ENCODE measurements at places on chromosomes 13 and 19.

- no peak for DNase-seq
These were observed 40.0 kb upstream of the KL start for GRCh38 chr13:32976056-32976805.

DNA sequence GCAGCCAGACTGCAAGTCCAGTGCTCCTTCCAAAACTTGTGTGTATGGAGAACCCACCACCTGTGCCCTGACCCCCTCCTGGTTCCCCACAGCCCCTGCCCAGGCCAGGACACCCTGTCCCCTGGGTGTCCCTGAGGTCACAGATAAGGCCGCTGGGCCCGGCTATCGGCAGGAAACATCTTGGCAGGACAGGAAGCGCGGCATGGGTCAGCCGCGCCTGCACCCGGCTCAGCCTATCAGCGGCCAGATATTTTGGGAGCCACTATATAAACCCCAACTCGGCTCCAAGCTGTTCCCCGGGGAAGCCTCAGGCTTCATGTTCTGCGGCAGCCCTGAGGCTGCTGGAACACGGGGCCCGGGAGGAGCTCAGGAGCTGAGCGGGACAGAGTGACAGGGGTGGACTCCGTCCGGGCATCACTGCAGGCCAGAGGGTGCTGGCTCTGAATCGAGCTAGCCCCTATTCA lies 60.8 kb downstream of the AP1M1 start:
- peak; percentile 32 for DNase-seq

- DNase-seq = peak; percentile 98
These were observed 19.8 kb downstream of the TMEM272 start for GRCh38 chr13:51825165-51825592.

DNA sequence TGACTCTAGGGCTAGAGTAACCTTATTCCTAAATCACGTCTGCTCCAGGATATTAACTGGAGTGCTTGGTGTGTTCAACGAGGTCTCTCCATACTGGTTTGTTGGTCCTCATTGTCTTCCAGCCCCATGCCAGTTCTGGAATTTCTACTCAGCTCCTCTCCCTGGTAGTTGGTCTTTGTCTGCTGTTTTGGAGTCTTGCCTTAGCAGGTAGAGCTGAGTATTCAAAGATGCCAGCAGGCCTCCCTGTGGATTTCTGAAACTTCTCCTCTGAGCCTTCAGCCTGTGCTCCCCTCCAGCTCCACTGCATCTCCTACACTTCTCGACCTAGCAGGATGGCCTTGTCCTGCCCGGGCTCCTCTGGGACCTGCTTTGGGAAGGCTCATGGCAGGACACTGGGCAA lies 25.5 kb downstream of the SOX1 start:
- DNase-seq = no peak

- no peak for DNase-seq
These were observed 86.0 kb downstream of the ING1 start for GRCh38 chr13:110799246-110800236.
